Activated naive CD8-positive, alpha-beta T cell treated with anti-CD3 and anti-CD28 coated beads, Interleukin-2, amount 10 ng/mL, durations not matched to agents 7 days and 5 days (primary cell): ENCODE measurements at places on chromosomes 3 and 15. TPM values are rescaled to one million over a fixed set of nuclear protein-coding genes. Genes with fewer than 3 reads are reported as not detected.

GRCh38 chr3:150075417-150075865 is 104.7 kb upstream of the PFN2 start:
- H3K27me3 ChIP-seq: peaks cover 7% of the 10 kb centered on the region
- no peak overlapping the region for H3K4me3 ChIP-seq
- no peak for DNase-seq
- no peaks in the 10 kb centered on the region for H3K4me1 ChIP-seq
- no peaks in the 10 kb centered on the region for H3K36me3 ChIP-seq
- no peak overlapping the region for H3K27ac ChIP-seq

DNA sequence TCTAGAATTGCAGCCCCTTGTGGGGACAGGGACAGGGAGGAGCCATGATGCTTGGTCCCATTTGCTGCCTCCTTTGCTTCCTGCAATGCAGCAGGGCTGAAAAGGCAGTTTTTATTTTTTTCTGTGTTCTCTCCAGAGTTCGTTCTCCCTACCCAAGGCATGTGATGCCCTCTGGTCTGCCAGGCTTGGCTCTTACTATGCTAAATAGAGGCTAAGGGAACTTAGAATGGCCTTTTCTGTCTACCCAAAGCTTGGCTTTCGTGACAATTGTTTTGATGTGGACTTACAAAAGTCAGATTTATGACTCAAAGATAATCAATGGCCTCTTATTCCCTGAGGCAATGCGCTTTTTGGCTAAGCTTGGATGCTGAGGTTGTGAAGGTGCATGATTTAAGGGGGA is 293.3 kb upstream of the TBL1XR1 start:
- no peak overlapping the region for H3K4me3 ChIP-seq
- peaks cover 4% of the 10 kb centered on the region for H3K4me1 ChIP-seq
- DNase-seq: no peak

DNA sequence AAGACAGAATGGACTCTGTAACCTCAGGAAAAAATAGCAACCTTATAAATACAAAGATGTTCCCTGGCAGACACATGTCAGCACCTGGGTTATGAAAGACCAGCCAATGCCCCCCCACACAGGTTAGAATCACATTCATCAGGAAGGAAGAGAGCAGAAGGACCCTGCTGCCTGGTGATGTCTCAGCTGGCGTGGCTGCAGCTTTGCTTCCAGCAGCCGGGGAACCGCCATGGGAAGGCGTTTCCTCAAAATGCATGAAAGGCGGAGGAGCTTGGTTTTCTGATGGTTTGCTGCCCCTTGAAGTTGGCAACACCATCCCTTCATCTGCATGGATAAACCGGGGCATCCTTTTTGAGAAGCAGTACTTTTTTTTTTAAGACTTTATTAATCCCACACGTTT is 10.9 kb upstream of the NSMCE3 start:
- H3K4me3 ChIP-seq: no peak overlapping the region
- no peaks in the 10 kb centered on the region for H3K36me3 ChIP-seq
- peaks cover 18% of the 10 kb centered on the region for H3K27me3 ChIP-seq
- no peaks in the 10 kb centered on the region for H3K4me1 ChIP-seq
- no peak overlapping the region for H3K27ac ChIP-seq
- no peak for DNase-seq

DNA sequence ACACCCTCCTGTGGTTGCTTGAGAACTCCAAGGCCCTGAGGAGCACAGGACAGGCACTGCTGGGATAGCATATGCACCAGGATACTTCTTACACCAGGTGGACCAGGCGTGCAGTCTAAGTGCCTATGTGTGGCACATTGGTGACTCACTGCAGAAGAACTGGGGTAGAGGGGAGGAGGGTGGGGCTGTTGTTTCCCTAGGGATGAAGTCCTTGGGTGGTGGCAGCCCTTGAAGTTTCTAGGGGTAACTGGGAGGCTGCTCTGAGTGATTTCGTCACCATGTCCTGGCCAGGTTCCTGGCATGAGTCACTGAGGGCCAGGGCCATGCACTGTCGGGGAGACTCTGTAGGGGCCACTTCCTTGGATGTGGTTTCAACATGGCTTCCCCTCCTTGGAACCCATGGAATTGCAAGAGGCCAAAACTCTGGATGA is 15.9 kb downstream of the MYZAP start:
- no peak overlapping the region for H3K27ac ChIP-seq
- H3K4me3 ChIP-seq: no peak overlapping the region
- no peaks in the 10 kb centered on the region for H3K36me3 ChIP-seq
- no peak for DNase-seq

DNA sequence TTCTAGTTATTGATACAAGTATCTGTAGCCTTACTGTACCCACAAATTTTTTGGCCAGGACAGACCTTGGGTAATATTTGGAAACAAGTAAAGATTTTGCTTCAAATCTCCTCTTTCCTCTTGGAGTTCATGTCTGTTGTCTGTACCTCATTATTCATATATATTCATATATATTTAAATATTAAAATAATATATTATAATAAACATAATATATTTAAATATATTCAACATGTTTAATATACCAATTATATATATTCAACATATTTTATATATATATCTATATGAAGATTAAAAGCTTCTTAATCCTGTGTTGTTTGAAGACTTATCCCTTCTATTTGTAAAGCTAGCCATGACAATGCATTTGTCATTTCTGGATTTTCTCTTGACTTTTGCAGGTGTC is 38.1 kb downstream of the ZIC1 start:
- no peak overlapping the region for H3K4me3 ChIP-seq
- H3K4me1 ChIP-seq: no peaks in the 10 kb centered on the region
- DNase-seq: no peak
- no peak overlapping the region for H3K27ac ChIP-seq

GRCh38 chr3:10391391-10391790 is 70.5 kb upstream of the SEC13 start:
- peaks cover 2% of the 10 kb centered on the region for H3K27me3 ChIP-seq
- H3K27ac ChIP-seq: no peak overlapping the region
- H3K4me1 ChIP-seq: peaks cover 16% of the 10 kb centered on the region
- peaks cover 2% of the 10 kb centered on the region for H3K36me3 ChIP-seq
- DNase-seq: no peak

DNA sequence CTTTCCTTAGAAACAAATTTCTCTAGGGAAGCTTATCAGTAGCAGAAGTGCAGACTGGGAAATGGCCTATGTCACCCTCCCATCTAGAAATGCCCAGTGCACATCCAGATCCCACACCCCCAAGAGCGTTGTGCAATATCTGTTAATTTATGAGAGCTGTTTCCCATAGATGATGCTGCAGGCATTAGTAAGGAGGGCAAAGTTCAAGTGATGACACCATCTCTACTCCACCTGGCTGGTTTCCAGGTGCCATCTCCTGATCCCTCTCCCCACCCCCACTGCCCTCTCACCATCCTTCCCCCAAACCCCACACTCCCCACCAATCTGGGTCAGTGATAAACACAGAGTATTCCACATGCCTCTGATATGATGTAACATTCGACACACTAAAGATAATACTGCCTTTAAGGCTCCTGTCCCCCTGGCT is 39.4 kb downstream of the AGTR1 start:
- H3K36me3 ChIP-seq: no peaks in the 10 kb centered on the region
- H3K4me3 ChIP-seq: no peak overlapping the region
- H3K4me1 ChIP-seq: no peaks in the 10 kb centered on the region
- no peak overlapping the region for H3K27ac ChIP-seq
- H3K27me3 ChIP-seq: no peaks in the 10 kb centered on the region

GRCh38 chr3:194928227-194928626 is 242.5 kb downstream of the FAM43A start:
- H3K27me3 ChIP-seq: peaks cover 12% of the 10 kb centered on the region
- no peaks in the 10 kb centered on the region for H3K4me1 ChIP-seq
- no peak for DNase-seq
- H3K4me3 ChIP-seq: no peak overlapping the region
- H3K27ac ChIP-seq: no peak overlapping the region

DNA sequence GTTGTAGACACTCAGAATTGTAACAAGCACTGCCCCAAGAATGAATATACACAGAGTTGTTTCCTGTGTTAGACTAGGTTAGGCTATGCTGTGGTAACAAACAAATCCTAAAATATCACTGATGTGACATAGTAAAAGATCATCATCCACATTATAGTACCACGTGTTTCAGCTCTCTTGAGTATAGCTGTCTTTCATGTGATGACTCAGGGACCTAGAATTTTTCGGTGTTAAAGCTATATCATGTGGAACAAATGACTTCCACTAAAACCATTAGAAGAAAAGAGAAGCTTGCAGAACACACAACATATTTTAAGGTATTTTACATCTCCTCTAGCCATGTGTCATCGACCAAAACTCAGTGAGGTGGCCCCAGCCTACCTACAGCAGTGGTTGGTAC is 307.9 kb upstream of the RBMS3 start:
- H3K4me3 ChIP-seq: no peak overlapping the region
- H3K27ac ChIP-seq: no peak overlapping the region
- H3K36me3 ChIP-seq: peaks cover 2% of the 10 kb centered on the region
- no peak for DNase-seq
- peaks cover 5% of the 10 kb centered on the region for H3K27me3 ChIP-seq
- no peaks in the 10 kb centered on the region for H3K4me1 ChIP-seq

- H3K4me3 ChIP-seq: no peak overlapping the region
- H3K27ac ChIP-seq: no peak overlapping the region
- DNase-seq: no peak
- peaks cover 2% of the 10 kb centered on the region for H3K27me3 ChIP-seq
Observed at GRCh38 chr3:178546079-178546478, 9.8 kb downstream of the KCNMB2 start.

- H3K27me3 ChIP-seq: no peaks in the 10 kb centered on the region
- DNase-seq: no peak
- H3K27ac ChIP-seq: no peak overlapping the region
- peaks cover 11% of the 10 kb centered on the region for H3K36me3 ChIP-seq
Observed at GRCh38 chr3:142165194-142165593, 15.8 kb upstream of the TFDP2 start.

GRCh38 chr3:10377148-10377725 is 56.3 kb upstream of the SEC13 start:
- no peaks in the 10 kb centered on the region for H3K36me3 ChIP-seq
- H3K4me1 ChIP-seq: no peaks in the 10 kb centered on the region
- DNase-seq: no peak
- H3K27ac ChIP-seq: no peak overlapping the region

DNA sequence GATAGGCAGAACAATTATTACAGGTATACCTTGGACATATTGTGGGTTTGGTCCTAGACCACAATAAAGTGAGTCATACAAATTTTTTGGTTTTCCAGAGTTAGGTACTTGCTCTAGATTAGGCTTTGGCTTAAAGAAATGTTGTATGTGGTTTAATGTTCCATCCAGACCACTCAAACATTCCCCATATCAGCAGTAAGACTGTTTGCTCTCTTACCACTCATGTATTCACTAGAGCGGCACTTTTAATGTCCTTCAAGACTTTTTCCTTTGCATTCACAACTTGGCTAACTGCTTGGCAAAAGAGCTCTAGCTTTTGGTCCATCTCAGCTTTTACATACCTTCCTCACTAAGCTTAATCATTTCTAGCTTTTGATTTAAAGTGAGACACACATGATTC is 250.5 kb upstream of the SETMAR start:
- H3K27me3 ChIP-seq: no peaks in the 10 kb centered on the region
- H3K27ac ChIP-seq: no peak overlapping the region
- no peak overlapping the region for H3K4me3 ChIP-seq
- no peak for DNase-seq
- H3K36me3 ChIP-seq: no peaks in the 10 kb centered on the region

- H3K36me3 ChIP-seq: no peaks in the 10 kb centered on the region
- H3K4me3 ChIP-seq: no peak overlapping the region
- H3K4me1 ChIP-seq: no peaks in the 10 kb centered on the region
- no peak for DNase-seq
- no peaks in the 10 kb centered on the region for H3K27me3 ChIP-seq
Observed at GRCh38 chr3:58441514-58442450, 8.2 kb upstream of the PDHB start.

- no peaks in the 10 kb centered on the region for H3K36me3 ChIP-seq
- no peaks in the 10 kb centered on the region for H3K4me1 ChIP-seq
- no peak for DNase-seq
- H3K4me3 ChIP-seq: no peak overlapping the region
- H3K27me3 ChIP-seq: peaks cover 19% of the 10 kb centered on the region
Observed at GRCh38 chr15:73426323-73426994, 16.5 kb upstream of the REC114 start.

- H3K27me3 ChIP-seq: no peaks in the 10 kb centered on the region
- no peak overlapping the region for H3K27ac ChIP-seq
- no peaks in the 10 kb centered on the region for H3K4me1 ChIP-seq
- no peak for DNase-seq
- no peak overlapping the region for H3K4me3 ChIP-seq
Observed at GRCh38 chr3:78689378-78689777, 1078.4 kb downstream of the ROBO1 start.

- no peaks in the 10 kb centered on the region for H3K27me3 ChIP-seq
- no peak overlapping the region for H3K27ac ChIP-seq
- peaks cover 26% of the 10 kb centered on the region for H3K4me1 ChIP-seq
Observed at GRCh38 chr3:4805662-4806061, 173.6 kb upstream of the BHLHE40 start.

- no peaks in the 10 kb centered on the region for H3K36me3 ChIP-seq
- no peak for DNase-seq
- peak overlapping the region; percentile 15 for H3K27ac ChIP-seq
Observed at GRCh38 chr3:147360646-147361453, 45.5 kb downstream of the ZIC4 start.

DNA sequence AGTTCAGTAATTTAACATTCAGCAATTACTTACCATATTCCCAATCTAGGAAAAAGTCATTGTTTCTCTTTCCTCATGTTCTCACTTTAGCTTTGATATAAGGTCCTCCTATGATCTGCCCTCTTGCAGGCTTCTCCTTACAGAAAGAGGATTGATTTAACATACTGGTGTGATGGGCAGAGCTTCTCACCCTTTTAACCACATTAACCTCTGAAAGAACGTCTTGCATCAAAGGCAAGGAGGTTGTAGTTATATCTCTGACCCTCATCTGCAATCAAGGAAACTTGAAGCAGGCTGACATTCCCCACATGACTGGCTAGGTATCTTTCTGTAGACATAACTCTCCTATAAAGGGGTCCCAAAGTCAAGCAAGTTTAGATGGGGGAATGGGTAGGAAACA is 39.5 kb downstream of the BTLA start:
- peak overlapping the region; percentile 75 for H3K27ac ChIP-seq
- peak overlapping the region; percentile 68 for H3K4me3 ChIP-seq

GRCh38 chr3:169387751-169388696 is 275.5 kb downstream of the MECOM start:
- no peak overlapping the region for H3K27ac ChIP-seq
- no peaks in the 10 kb centered on the region for H3K36me3 ChIP-seq
- no peak overlapping the region for H3K4me3 ChIP-seq
- H3K4me1 ChIP-seq: no peaks in the 10 kb centered on the region
- peaks cover 2% of the 10 kb centered on the region for H3K27me3 ChIP-seq
- no peak for DNase-seq

- H3K27ac ChIP-seq: peak overlapping the region; percentile 15
- DNase-seq: no peak
- peaks cover 16% of the 10 kb centered on the region for H3K27me3 ChIP-seq
- no peaks in the 10 kb centered on the region for H3K36me3 ChIP-seq
Observed at GRCh38 chr3:102230057-102230456, 204.8 kb upstream of the ZPLD1 start.

- H3K36me3 ChIP-seq: no peaks in the 10 kb centered on the region
- no peak overlapping the region for H3K4me3 ChIP-seq
- no peak overlapping the region for H3K27ac ChIP-seq
- H3K27me3 ChIP-seq: peaks cover 7% of the 10 kb centered on the region
- no peaks in the 10 kb centered on the region for H3K4me1 ChIP-seq
Observed at GRCh38 chr3:53941184-53941583, 49.5 kb upstream of the SELENOK start.

INAFM2 gene
- 9.4 TPM for total RNA-seq

SLC2A2 gene
- total RNA-seq: not detected

ZMYND10 gene
- total RNA-seq: 2.2 TPM

SLC9C1 gene
- total RNA-seq: not detected

GOLGA8S gene
- 1.3 TPM for total RNA-seq

CSTA gene
- total RNA-seq: not detected

P2RY1 gene
- total RNA-seq: 0.25 TPM

ZIC4 gene
- total RNA-seq: not detected

ALPK3 gene
- total RNA-seq: 0.28 TPM
